CD14-positive monocyte (primary cell): ENCODE measurements at places on chromosomes 12 and 14.

- peak; percentile 19 for DNase-seq
Measured at GRCh38 chr14:103801459-103801858, 45.9 kb downstream of the PPP1R13B start.

DNA sequence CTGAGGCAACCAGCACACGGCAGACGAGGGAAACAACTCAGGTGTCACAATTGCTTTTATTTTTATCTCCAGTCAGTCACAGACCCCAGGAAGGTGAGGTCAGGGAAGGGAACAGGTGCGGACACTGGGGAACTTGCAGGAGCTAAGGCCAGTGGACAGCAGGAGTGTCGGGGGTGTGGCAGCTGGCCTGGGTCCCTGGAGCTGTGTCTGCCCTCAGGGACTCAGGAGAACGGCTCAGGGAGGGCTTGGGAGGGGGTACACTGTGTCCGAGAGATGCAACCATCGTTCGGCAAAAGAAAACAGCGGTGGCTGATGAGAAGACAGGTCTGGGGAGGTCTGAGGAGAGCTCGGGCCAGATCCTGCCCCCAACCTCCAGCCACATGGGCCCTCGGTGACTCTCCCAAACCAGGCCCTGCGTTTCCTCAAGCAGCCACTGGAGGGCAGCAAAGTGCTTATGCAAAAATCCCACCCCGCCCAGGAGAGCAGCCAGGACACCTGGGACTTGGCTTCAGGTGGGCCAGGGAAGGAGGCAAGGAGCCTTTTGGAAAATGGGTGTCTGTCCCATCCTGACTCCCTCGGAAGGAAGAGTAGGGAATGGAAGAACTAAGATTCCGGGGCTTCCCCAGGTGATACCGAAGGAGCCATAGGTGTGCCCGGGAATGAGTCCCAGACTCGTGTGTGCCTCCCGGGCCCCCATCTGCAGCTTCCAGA, 24.1 kb upstream of the BCDIN3D start:
- peak; percentile 60 for DNase-seq

DNA sequence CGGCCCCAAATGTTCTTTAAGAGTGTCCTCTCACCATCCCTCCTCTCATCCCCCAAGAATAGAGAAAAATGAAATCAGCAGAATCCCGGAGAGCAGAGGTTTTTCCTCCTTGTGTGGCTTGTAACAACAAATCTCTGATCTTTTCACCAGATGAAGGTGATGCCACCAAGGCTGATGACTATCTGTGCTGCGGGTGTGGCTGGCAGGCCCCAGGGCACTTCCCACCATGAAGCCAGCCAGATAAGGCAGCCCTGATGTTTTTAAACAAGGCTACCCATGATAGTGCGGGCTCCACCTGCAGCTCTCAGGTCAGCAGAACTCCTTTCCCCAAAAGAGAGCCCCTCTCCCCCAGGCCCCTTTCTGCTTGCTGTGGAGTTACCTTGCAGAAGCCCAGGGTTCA, 58.0 kb upstream of the PARP11 start:
- no peak for DNase-seq

DNA sequence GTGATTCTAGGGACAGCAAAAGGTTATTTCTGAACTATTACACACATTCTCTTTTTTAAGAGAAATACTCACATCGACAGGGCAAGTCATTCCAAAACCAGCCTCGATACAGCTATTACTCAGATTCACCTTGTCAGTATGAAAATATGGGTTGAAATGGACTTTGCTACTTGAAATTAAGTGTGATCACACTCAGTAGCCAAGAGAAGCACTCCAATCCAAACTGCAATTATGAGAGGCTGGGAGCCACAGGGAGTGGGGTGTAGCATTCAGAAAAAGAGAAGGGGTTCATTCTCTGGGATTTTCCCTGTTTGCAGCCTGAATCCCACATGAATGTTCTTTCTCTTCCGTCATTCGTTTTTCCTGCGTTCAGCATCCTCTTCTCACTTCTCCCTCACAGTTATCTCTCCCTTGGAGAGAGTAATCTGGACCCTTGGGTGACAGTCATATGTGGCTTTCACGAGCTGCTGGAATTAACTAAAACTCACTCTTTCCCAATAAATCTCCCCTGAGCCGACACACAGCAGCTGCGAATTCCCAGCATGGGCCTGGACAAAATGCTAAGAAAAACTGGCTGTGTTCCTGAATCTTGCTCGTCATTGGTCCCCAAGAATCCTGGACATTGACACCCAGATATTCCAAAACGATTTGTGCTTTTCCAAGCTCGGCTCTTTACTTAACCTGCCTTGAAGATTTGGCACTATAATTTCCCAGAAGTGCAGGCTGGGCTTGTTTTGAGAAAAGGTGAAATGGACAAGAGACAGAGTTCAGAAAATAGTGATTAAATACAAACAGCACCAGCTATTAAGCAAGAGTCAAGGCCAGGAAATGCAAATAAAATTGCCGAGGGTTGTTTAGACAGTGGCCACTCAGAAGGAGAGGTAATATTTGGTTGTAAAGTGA, 199.5 kb upstream of the PLEKHG7 start:
- no peak for DNase-seq

DNA sequence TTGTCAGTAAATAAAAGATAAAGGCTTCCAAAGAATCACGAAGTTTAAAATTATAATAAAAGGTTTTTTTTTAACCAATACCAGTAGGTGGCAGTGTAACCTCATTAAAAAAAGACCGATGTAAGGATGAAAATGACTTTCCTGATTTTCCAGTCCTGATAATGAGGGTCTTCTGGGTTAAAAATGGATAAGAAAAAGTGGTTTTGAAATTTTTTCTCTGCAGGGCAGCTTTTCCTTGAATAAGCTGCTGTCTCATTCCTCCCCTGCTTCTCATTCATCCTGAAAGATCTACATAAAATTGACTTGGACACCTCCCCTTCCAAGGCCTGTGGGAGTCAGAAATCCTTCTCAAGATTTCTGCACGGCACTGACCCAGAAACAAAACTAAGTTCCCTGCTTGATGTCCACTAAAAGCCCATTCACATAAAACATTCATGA, 58.9 kb upstream of the FBXO33 start:
- DNase-seq, result peak; percentile 6

- peak; percentile 65 for DNase-seq
Measured at GRCh38 chr12:48351022-48351708, 446 bp upstream of the ZNF641 start.

DNA sequence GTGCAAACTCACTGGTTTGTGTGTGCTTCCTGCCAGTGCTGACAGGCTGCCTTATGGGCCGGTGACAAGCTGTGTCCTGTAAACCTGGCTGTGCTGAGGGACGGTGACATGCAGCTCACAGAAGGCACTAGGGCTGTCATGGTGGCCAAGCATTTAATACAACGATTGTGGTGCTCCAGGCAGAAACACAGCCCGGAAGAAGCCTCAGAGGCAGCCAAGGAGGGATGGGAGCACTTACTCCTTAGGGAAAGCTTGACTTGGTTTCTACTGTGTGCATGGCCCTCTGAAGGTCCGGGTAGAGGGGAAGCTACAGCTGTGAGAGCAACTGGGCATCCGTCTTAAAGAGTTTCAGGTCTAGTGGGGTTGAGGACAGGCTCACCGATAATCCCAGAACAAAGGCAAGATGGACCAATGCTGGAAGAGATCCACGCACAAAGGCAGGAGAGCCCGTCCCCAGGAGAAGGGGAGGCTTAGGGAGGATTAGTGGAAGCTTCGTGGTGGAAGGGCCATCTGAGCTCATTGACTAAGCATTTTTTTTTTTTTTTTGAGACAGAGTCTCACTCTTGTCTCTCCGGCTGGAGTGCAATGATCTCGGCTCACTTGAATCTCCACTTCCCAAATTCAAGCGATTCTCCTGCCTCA, 10.7 kb upstream of the MCRS1 start:
- no peak for DNase-seq

DNA sequence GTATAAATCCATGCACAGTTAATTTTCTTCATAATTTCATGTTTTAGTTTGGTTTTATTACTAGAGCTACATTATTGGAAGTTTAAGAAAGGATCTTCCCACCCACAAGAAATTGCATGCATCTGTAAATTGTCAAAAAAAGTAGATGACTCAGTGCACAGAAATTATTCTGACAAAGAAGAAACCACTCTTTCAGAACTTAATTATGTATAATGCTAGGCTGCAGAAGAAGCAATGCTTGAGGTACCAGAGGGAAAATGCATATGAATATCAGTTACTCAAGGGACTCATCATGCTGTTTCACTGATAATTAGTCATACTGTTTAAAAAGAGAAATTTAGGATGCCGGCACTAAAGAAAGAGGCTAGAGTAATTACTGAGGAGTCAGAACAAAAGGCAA, 147.0 kb downstream of the SLC16A7 start:
- DNase-seq, result no peak

- DNase-seq, result no peak
Measured at GRCh38 chr12:44817687-44818086, 58.4 kb downstream of the NELL2 start.

- DNase-seq, result no peak
Measured at GRCh38 chr12:132874175-132874574, 13.2 kb downstream of the CHFR start.

DNA sequence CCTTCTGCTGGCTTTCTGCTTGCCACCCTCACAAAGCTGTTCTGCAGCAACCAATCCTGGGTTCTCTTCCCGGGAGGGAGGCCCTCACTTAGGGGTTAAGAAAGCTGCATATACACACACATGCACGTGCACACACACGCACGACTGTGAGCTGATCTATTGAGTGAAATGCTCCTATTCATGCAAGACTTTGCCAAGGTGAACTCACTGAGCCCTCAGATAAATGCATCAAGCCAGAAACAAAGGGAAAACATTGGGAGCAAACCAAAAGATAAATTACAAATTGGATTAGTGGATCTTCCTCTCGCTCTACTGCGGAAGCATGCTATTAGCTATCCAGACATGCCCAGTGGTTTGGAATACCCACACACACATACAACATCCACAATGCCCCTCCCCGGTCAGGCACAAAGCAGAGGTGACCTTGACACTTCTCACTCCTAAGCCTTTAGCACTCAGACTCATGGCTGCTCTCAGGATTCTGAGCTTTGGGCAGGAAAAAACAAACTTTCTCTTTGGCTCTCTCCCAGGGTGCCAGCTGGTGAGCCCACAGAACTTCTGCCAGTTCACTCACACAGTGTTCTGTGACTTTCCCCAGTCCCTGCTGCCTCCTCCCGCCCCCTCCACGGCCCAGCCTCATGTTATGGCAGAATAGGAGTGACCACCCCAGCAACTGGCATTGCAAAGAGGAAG, 320.0 kb downstream of the DPF3 start:
- no peak for DNase-seq

DNA sequence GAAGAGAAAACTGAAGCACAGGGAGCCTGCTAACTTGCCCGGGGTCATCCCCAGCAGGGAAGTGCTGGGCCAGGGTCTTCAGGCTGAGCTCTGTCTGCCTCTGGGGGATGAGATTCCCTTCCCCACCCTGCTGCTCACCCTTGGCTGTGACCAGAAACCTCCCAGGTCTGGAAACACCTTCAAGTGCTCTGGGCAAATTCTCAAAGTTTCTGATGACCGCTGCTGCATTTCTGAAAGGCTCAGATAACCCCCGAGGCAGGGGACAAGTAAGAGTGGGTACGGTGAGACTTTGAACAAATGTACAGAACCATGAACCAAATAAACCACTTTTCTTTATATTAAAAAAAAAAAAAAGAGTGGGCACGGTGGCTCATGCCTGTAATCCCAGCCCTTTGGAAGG, 41.3 kb downstream of the LTBP2 start:
- DNase-seq, result no peak

- DNase-seq, result no peak
Measured at GRCh38 chr12:89384050-89384758, 31.9 kb upstream of the DUSP6 start.

DNA sequence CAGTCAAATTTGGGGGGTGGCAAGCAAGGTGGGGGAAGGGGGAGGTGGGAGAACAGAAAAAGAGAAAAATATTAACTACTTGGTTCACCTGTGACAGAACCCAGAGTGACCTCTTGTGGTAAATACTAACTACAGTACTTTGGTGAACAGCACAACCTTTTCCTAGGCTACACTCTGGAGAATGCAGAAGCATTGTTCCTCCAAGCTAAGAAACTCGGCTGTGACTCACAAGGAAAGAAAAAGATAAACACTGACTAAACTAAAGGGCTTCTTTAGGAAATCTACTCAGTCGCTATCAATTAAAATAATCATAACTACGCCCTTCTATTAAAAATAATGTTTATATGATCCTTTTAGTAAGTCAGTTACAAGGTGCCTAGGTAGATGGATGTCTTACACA, 5.4 kb downstream of the KCNH5 start:
- no peak for DNase-seq

DNA sequence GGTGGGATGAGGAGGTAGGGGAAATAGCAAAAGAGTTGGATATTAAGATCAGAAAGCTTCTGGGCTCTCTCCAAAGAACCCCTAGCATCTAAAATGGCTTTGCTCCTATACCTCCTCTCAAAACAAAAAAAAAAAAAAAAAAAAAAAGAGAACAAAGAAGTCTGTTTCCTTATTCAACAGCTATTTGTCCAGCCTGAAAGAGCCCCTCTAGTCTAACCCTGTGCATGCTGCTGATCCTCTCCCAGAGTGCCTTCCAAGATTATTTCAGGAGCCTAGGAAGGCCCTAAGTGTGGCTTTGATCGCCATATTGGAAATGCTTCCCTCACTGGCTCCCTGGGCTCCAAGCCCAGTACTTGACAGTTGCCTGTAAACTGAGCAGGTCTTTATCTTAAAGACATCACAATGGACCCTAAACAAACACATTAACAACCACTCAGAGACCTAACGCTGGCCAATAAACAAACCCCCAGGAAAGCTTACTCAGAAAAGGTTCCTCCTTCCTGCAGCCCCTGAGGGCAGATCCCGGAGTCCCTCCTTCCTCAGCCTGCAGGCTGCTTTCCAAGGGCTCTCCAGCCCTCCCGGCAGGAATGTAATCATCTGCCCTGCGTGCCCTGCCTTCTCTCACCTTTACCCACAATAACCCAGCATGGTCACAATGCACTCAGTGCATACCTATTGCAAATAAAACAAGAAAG, 17.4 kb upstream of the COL2A1 start:
- no peak for DNase-seq

DNA sequence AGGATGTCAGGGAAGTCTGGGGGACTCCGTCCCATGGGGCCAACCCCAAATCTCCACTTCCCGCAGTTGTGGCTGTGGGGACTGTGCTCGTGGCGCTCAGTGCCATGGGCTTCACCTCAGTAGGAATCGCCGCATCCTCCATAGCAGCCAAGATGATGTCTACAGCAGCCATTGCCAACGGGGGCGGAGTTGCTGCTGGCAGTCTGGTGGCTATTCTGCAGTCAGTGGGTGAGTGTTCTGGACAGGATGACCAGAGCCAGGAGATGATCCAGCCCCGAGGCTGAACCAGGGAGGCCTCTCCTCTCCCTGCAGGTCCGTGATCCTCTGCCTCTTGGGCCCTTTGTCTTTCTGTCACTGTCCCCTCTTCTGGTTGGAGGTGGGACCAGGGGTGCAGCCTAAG, 8.8 kb upstream of the IFI27 start:
- DNase-seq, result no peak

GRCh38 chr14:105047283-105048016, 17.8 kb downstream of the GPR132 start:
- DNase-seq, result no peak
